ENCODE measurements at places on chromosomes 1 and 21. TPM values are rescaled to one million over a fixed set of nuclear protein-coding genes. Genes with fewer than 3 reads are reported as not detected.

CLEC20A gene
- total RNA-seq = not detected

LPAR3 gene
- 9.7 TPM for total RNA-seq

ROR1 gene
- 3.0 TPM for total RNA-seq

ADGRL4 gene
- total RNA-seq = 0.33 TPM

GJA8 gene
- not detected for total RNA-seq

CACNA1S gene
- total RNA-seq = not detected

GJA9 gene
- total RNA-seq = not detected

TTC39A gene
- total RNA-seq = 1.4 TPM

HSPG2 gene
- total RNA-seq = 87.6 TPM

FNDC10 gene
- 20.0 TPM for total RNA-seq

AMY1C gene
- total RNA-seq = not detected

KCNA3 gene
- total RNA-seq = not detected

RXFP4 gene
- not detected for total RNA-seq

TCHH gene
- total RNA-seq = not detected

NLRP3 gene
- not detected for total RNA-seq

ACTL8 gene
- not detected for total RNA-seq

LAX1 gene
- not detected for total RNA-seq

ANKRD34A gene
- 0.36 TPM for total RNA-seq
